HFF-Myc (cell line): ENCODE measurements at places on chromosomes 16 and 17.

- no peak for DNase-seq
These were observed 81.8 kb downstream of the VAT1L start for GRCh38 chr16:77869997-77870813.

DNA sequence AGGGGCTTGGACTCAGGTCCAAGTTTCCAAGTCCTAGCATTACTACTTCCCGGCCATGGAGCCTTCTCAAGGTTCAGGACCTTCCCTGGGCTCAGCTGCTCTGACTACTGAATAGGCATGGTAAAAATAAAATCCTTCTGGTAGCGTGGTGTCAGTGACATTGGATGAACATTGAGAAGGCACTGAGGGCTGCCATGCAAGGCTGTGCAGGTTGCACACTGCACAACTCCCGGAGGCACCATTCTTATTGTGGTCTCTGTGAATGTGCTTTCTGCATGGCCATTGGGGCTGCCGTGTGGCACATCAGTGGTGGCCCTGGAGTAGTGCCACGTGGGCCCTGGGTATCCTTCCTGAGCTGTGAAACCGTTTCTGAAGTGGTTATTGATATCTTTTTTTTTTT is 250.2 kb upstream of the CIBAR2 start:
- DNase-seq, result no peak

GRCh38 chr17:53406907-53407306 is 415.8 kb upstream of the KIF2B start:
- no peak for DNase-seq

- no peak for DNase-seq
These were observed 41.7 kb downstream of the PEMT start for GRCh38 chr17:17549732-17550366.

GRCh38 chr17:71176331-71176730 is 944.5 kb upstream of the SOX9 start:
- DNase-seq, result no peak

- DNase-seq, result no peak
These were observed 152.9 kb upstream of the PLCG2 start for GRCh38 chr16:81626181-81626674.

DNA sequence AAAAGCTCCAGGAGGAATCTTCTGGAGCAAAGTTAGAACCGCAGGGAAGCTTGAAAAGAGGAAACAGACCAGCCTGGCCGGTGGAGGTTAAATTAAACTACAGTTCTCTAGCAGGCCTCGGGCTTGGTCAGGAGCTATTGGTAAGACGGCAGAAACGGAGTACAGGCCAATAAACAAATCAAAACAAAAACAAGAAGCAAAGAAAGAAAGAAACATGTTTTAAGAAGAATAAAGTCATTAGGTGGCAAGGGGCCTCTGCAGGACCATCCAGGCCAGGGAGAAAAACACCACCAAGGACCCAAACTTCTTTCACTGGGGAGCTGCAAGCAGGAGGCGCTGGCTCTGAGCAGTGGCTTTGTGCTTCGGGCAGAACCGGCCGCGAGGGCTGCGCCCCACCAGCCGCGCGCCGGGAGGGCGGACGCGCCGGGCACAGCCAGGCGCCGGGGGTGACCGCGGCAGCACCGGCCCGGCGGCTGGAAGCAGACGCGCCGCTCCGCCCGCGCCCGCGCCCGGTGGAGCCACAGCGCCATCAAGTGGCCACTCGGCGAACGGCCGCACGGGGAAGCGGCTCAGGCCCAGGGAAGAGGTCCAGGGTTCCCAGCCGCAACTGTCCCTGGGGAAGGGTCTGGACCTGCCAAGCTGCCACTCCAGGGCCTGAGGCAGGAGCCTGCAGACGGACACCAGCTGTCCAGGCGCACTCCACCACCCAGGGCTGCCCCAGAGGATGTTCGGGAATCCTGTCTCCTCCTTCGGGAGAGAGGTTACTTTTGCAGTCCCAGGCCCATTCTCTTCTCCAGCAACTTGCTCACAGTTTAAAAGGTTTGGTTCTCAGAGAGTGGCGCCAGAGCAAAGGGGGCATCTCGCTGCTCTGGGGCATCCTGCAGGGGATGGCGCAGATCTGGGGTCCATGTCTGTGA is 419.4 kb downstream of the SOX9 start:
- no peak for DNase-seq

- no peak for DNase-seq
These were observed 221.2 kb downstream of the PRKCA start for GRCh38 chr17:66523378-66524200.

- no peak for DNase-seq
These were observed 9.3 kb downstream of the SLC46A1 start for GRCh38 chr17:28396635-28397239.

GRCh38 chr16:23509441-23509754 is 896 bp downstream of the GGA2 start:
- no peak for DNase-seq

- no peak for DNase-seq
These were observed 219.3 kb upstream of the GSE1 start for GRCh38 chr16:85393674-85394451.

- DNase-seq, result no peak
These were observed 10.4 kb upstream of the HOXB13 start for GRCh38 chr17:48738803-48739526.

GRCh38 chr16:19348578-19349315 is 63.2 kb downstream of the CLEC19A start:
- no peak for DNase-seq

GRCh38 chr17:12730931-12731521 is 58.3 kb upstream of the ARHGAP44 start:
- DNase-seq, result no peak

DNA sequence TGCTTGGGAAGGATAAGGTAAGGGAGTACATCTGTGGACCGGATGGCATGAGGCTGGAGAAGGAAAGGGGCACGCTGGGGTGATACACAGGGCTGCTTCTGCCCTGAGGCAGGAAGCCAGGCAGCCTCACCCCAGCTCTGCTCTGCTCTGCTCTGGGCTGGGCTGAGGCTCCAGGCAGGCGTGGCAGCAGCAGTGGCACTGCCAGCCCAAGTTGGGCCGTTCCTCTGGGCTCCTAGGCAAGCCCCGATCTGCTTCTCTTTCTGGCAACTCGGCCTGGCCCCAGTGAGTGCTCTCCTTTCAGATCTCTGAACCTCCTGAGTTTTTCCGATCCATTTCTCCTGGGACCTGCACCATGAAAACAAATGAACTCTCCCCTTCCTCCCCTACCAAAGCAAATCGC is 44.9 kb downstream of the VAC14 start:
- no peak for DNase-seq

DNA sequence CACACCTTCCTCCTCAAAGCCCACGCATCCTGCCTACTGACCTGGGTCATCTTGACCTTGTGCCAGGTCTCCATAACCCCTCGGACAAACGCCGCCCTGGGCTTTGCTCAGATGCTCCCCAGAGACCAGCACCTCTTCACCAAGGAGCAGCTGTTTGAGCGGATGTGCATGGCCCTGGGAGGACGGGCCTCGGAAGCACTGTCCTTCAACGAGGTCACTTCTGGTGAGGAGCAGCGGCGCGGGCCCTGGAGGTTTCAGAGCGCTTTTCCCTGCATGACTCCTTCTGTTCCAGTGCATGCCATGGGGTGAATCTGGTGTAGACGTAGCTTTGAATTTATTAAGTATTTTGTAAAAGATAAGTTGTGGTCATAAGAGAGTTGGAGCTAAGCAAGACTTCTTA is 7.6 kb upstream of the RPL13 start:
- no peak for DNase-seq

DNA sequence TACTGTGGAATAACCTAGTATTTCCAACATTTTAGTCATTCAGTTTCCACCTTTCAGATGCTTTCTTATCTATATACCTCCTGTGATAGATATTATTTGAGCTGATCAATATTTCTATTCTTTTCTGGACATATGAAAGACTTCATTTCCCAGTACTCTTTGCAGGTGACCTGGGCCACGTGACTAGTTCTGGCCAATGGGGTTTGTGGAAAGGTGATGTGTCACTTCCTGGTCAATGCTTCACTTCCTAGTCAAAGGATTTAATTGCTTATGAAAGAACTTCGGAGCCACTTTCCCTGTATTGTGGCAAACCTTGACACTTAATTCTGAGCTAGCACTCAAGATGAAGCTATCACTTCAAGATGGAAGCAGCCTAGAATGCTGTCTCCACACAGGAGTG is 248.9 kb upstream of the FOXF1 start:
- no peak for DNase-seq

- DNase-seq, result no peak
These were observed 8.4 kb upstream of the PPP1R1B start for GRCh38 chr17:39618246-39618913.

DNA sequence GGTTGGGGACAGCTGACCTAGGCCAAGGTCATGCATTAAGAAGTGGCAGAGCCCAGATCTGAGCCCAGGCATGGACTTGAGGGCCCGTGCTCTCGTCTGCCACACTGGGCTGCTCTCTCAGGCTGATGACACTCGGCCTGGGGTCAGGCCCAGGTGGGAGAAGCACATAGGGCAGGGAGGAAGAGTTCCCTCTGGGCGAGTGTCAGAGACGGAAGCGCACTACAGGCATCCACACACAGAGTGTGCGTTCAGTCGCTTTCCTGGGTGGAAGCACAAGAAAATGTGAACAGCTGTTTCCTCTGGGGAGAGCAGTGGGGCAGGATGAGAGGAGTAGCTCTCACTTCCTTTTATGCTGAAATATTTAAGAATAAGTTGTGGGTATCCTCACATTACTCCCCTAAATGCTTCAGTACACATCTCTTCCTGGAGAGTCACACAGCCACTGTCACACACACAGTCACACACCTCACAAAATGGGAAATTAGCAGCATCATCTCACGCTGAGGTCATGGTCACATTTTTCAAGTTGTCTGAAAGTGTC is 59.7 kb downstream of the B9D1 start:
- no peak for DNase-seq

- DNase-seq, result no peak
These were observed 7.8 kb downstream of the IRX5 start for GRCh38 chr16:54938212-54939028.

DNA sequence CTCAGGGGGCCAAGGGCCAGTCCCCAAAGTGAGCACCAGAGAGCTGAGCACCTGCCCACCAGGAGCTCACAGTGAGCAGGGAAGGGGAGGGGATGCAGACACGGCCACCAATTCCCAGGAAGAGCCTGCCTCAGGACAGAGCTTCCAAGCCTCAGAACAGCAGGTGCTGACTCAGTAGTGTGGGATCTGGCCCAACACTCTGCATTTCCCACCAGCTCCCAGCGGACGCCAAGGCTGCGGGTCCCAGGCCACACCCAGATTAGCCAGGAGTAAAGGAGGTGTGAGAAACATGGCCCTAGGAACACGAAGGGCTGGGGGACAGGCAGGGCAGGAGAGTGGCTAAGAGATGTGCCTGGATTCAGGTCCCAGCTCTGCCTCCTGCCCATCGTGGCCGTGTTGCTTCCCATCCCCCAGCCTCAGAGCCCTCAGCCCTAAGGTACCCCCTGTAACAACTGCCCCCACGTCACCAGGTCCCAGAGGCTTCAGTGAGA is 28.4 kb upstream of the EIF1 start:
- no peak for DNase-seq

GRCh38 chr17:34852614-34853013 is 108.6 kb downstream of the CCT6B start:
- no peak for DNase-seq

- DNase-seq, result peak; percentile 31
These were observed 18.2 kb upstream of the ABCA10 start for GRCh38 chr17:69246726-69247375.

- no peak for DNase-seq
These were observed 40.4 kb downstream of the TMEM132E start for GRCh38 chr17:34619687-34620217.

DNA sequence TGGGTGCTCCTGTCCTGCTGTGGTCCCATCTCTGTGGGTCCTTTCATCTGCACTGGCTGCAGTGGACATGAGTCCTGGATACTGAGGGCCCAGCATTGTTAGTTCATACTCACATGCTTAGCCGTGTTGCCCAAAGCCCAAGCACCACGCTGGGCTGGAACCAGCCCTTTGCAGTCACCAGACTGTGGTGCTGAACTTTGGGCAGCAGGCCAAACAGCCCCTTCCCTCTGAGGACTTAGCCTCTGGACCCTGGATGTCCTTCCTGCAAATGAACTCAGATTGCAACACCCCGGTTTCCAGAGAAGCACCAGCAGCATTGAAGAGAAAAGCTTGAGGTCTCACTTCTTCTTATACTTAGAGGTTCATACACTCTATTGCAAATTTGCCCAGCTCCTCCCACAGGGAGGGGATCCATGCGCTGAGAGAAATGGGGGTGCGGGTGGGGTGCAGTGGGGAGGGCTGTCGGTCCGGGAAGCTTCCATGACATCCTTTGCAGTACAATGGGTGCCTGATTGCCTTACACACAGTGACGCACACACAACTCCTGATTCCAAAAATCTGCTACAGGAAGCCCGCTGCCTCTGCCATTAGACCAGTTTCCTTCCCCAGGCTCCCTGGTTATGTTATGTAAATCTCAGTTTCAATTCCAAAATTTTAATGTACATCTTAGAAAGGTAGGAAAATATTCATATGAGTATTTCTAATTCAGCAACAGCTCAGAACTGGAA is 65.8 kb downstream of the RGS9 start:
- DNase-seq, result no peak

GRCh38 chr16:1713331-1713730 is 7.3 kb downstream of the MAPK8IP3 start:
- no peak for DNase-seq

- no peak for DNase-seq
These were observed 16.7 kb upstream of the MLKL start for GRCh38 chr16:74717367-74717766.

DNA sequence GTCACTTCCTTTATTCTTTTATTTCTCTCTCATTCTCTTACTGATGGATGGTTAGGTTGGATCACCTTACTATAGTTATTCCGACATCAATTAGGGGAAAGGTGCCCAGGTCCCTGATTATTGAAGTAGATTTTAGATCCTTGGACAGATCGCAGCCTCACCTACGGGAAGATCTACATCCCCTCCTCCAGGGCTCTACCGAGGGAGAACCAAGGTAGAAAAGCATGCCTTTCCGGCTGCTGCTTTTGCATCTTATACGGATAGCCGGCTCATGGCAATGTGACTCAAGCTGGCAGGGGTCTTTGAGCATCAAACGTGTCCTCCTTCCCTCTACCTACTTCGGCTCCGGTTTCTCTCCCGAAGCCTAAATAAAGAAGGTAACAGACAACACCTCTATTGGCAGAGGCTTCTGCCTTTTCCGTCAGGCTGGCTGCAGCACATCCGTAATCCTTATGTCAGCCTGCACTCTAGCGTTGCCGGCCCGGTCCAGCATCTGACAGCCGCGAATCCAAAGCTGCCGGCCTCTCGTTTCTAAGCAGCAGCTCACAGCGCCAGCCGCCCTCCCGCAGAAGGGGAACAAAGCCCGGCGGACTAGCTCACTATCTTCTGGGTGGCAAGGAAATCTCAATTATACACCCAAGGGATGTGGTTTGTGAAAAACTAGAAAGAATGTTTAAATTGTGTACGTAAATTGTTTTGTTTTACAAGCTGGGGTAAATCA is 46.9 kb downstream of the IRX6 start:
- DNase-seq, result no peak
